ENCODE measurements at places on chromosomes 1 and 21.

GRCh38 chr21:33406493-33406892, 3.3 kb downstream of the IFNGR2 start:
- no peak for DNase-seq

GRCh38 chr21:23930565-23930964, 1676.7 kb downstream of the MRPL39 start:
- no peak for DNase-seq

DNA sequence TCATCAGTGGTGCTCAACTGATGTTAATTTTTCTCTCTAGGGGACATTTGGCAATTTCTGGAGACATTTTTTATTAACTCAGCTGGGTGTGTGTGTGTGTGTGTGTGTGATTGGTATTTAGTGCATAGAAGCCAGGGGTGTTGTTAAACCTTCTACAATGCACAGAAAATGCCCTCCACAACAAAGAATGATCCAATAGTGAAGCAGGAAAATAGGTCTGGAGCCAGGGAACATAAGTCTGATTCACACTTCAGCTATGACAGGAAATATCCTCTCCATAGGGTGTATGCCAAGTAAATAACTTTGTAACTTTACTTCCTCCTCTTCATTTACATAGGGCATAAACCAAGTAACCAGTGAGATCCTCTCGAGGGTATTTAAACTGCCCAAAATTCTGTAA, 25.1 kb upstream of the TMEM61 start:
- DNase-seq: no peak

DNA sequence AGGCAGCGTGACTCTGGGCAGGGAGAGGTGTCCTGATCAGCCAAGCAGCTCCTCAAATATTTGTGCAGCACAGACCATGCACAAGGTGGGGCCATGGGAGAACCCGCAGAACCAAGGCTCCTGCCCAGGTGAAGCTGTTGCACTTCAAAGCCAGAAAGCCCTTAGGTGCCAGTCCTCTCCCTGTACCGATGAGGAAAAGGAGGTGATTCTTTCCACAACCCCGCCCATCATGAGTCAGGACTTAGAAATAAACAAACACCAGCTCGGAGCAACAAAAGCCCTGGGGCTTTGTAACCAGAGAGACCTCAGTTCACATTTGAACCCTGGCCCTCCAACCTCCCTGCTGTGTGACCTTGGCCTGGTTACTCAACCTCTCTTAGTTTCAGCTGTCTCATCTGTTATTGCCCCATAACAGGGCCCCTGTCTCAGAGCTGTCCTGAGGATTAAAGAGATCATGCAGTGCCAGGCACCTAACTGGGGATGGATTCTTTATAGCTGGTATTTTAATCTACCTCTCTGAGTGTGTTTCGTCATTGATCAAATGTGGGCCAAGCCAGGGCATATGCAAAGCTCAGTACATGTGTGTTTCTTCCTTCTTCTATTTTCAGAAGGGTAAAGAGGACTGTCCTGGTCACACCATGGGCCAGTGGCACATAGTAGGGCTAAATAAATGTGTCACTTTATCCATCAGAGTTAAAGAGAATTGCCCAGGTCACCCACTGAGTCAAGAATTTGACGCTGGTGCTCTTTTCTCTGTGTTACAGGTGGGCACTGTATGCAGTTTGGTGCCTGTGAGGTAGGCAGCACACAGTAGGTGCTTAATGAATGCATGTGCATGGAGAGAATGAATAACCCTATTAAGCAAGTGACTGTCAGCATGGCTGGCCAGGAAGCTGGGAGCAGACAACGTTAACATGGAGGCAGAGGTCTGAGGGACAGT, 1.4 kb downstream of the LDLRAD1 start:
- DNase-seq: no peak
